Purkinje cell (primary cell): ENCODE measurements at places on chromosomes 12 and 14. TPM values are rescaled to one million over a fixed set of nuclear protein-coding genes. Genes with fewer than 3 reads are reported as not detected.

Gene SLC10A1
- polyA plus RNA-seq: 0.23 TPM in 1 of 2 replicates, not detected in the other

Gene VPS37B
- polyA plus RNA-seq: 0.97 and 1.0 TPM in 2 replicates

Gene ERP27
- not detected in 2 replicates for polyA plus RNA-seq

Gene RNASE9
- not detected in 2 replicates for polyA plus RNA-seq

Gene ABCC9
- polyA plus RNA-seq: 0.04 and 0.31 TPM in 2 replicates

Gene CCDC196
- 0.65 TPM in 1 of 2 replicates, not detected in the other for polyA plus RNA-seq

Gene LRP1-AS
- not detected in 2 replicates for polyA plus RNA-seq

Gene SOAT2
- not detected in 2 replicates for polyA plus RNA-seq

Gene DTX3
- 3.7 and 5.3 TPM in 2 replicates for polyA plus RNA-seq

Gene PSMB11
- not detected in 2 replicates for polyA plus RNA-seq

Gene DAZAP2
- 103 and 117 TPM in 2 replicates for polyA plus RNA-seq

Gene SNRPF
- polyA plus RNA-seq: 57.3 and 69.6 TPM in 2 replicates

Gene ADSS1
- polyA plus RNA-seq: 1.8 and 1.9 TPM in 2 replicates

Gene C12orf50
- polyA plus RNA-seq: 0.08 TPM in 1 of 2 replicates, not detected in the other

Gene RPL10L
- polyA plus RNA-seq: not detected in 2 replicates

Gene LRRK2
- polyA plus RNA-seq: 9.5 and 12.6 TPM in 2 replicates

Gene CPNE6
- polyA plus RNA-seq: 30.4 and 42.2 TPM in 2 replicates

Gene IL23A
- polyA plus RNA-seq: not detected in 2 replicates

Gene PPM1H
- polyA plus RNA-seq: 15.4 and 18.0 TPM in 2 replicates

Gene DHH
- polyA plus RNA-seq: 0.24 and 0.94 TPM in 2 replicates

Gene MEG3
- polyA plus RNA-seq: 225 and 283 TPM in 2 replicates

Gene ALDH1L2
- polyA plus RNA-seq: 2.3 and 7.7 TPM in 2 replicates

Gene TAS2R7
- polyA plus RNA-seq: 0.30 TPM in 1 of 2 replicates, not detected in the other

Gene CCDC184
- polyA plus RNA-seq: 41.6 and 68.9 TPM in 2 replicates

Gene FGF23
- polyA plus RNA-seq: not detected in 2 replicates

Gene ACSS3
- polyA plus RNA-seq: 0.20 and 0.98 TPM in 2 replicates

Gene CD69
- 0.24 TPM in 1 of 2 replicates, not detected in the other for polyA plus RNA-seq

Gene ESRRB
- polyA plus RNA-seq: 0.86 and 2.0 TPM in 2 replicates

Gene SPIC
- not detected in 2 replicates for polyA plus RNA-seq

Gene PRIMA1
- 0.21 and 0.30 TPM in 2 replicates for polyA plus RNA-seq

Gene STXBP6
- polyA plus RNA-seq: 5.7 TPM in 1 of 2 replicates, not detected in the other

Gene RND1
- polyA plus RNA-seq: 1.6 and 3.0 TPM in 2 replicates

Gene KCNC2
- 8.1 TPM in 1 of 2 replicates, not detected in the other for polyA plus RNA-seq

Gene NELL2
- polyA plus RNA-seq: 223 and 250 TPM in 2 replicates

Gene SLC5A8
- polyA plus RNA-seq: 0.16 TPM in 1 of 2 replicates, not detected in the other

Gene RHEBL1
- 5.3 and 6.9 TPM in 2 replicates for polyA plus RNA-seq

Gene ESYT1
- 0.99 and 9.1 TPM in 2 replicates for polyA plus RNA-seq

Gene TAS2R9
- polyA plus RNA-seq: not detected in 2 replicates

Gene LTBP2
- polyA plus RNA-seq: 0.46 and 0.65 TPM in 2 replicates

Gene SLC38A6
- 15.8 and 21.8 TPM in 2 replicates for polyA plus RNA-seq

Gene ACRBP
- polyA plus RNA-seq: not detected in 2 replicates

Gene BTG1
- 2.4 and 3.9 TPM in 2 replicates for polyA plus RNA-seq

Gene CACNA2D4
- polyA plus RNA-seq: not detected in 2 replicates

Gene GPRC5D
- not detected in 2 replicates for polyA plus RNA-seq

Gene MORN3
- polyA plus RNA-seq: 0.27 and 1.4 TPM in 2 replicates

Gene PDE3A
- polyA plus RNA-seq: 2.7 and 4.2 TPM in 2 replicates

Gene NYNRIN
- polyA plus RNA-seq: 0.05 and 0.87 TPM in 2 replicates

Gene VSIG10
- polyA plus RNA-seq: 7.5 and 9.5 TPM in 2 replicates

Gene KRT83
- polyA plus RNA-seq: not detected in 2 replicates

Gene DTX1
- polyA plus RNA-seq: 11.7 and 13.5 TPM in 2 replicates

Gene NUAK1
- polyA plus RNA-seq: 2.9 and 8.6 TPM in 2 replicates

Gene GLT1D1
- polyA plus RNA-seq: 3.0 and 4.5 TPM in 2 replicates

Gene TBX3
- 0.88 TPM in 1 of 2 replicates, not detected in the other for polyA plus RNA-seq
